Stomach (tissue), 19 donors: ENCODE measurements at places on chromosomes 3 and 15. TPM values are rescaled to one million over a fixed set of nuclear protein-coding genes. Genes with fewer than 3 reads are reported as not detected.

- no peak for DNase-seq
Measured at GRCh38 chr3:2141482-2141881, 42.8 kb downstream of the CNTN4 start.

DNA sequence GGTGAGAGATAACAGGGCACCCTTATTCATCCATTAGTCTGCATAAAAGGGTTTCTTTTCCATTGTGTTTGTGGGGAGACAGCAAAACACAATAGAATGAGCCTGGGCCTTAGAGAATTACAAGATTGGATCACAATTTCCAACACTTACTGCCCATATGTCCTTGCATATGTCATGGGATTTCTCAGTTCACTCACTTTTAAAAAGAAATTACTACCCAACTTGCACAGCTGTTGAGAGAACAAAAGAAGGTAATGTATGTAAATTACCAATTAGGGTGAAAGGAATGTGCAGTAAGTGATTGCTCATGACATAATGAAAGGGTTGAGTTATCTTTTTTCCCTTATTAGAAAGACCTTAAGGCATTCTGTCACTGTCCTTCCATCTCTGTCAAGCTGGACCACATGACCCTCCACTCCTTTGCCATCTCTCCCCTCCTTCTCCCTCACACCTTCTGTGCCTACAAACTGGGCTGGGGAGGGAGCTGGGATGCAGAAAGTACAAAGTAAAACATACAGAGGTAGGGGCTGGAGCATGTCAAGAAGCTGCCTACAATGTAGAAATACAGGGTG is 244.2 kb downstream of the ZMAT3 start:
- no peak for DNase-seq

GRCh38 chr3:51896607-51897305 is 6.4 kb downstream of the IQCF1 start:
- DNase-seq = no peak

Gene KLHDC8B
- total RNA-seq = 11.6 TPM

Gene CYP8B1
- not detected for total RNA-seq

DNA sequence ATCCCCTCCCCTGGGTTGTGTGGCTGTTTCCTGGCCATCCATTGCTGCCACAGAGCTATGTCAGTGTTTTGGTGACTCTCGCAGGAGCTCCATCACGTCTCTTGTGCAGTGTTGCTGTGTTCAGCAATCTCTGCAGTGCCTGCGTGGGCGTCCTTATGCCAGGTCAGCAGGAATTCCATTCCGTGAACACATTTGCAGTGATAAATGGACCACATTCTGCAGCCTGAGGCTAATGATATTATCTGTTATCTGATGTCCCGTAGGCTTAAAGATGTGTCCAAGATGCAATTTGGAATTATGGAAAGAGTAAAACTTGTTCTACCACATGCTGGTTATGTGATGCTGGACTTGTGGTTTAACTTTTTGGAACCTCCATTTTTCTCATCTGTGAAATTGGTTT is 25.5 kb upstream of the COL6A6 start:
- DNase-seq = peak; percentile 15

DNA sequence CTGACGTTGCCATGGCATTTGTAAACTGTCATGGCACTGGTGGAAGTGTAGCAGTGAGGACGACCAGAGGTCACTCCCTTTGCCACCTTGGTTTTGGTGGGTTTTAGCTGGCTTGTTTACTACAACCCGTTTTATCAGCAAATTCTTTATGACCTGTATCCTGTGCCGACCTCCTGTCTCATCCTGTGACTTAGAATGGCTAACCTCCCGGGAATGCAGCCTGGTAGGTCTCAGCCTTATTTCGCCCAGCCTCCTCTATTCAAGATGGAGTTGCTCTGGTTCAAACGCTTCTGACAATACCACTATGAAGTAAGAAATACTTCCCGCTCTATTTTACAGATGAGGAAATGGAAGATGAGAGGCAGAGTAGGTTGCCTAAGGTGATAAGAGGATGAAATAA is 16.6 kb downstream of the PAQR9 start:
- DNase-seq = no peak
